ENCODE measurements at places on chromosomes 2 and 18. TPM values are rescaled to one million over a fixed set of nuclear protein-coding genes. Genes with fewer than 3 reads are reported as not detected.

GAL3ST2 gene
- not detected for total RNA-seq

MC2R gene
- not detected for total RNA-seq

TXNDC2 gene
- total RNA-seq: 1.6 TPM

CROCC2 gene
- total RNA-seq: not detected

KCNK3 gene
- total RNA-seq: 2.8 TPM

MROH2A gene
- not detected for total RNA-seq

CHRND gene
- not detected for total RNA-seq

HOXD12 gene
- total RNA-seq: 0.12 TPM

GPR45 gene
- not detected for total RNA-seq

TFCP2L1 gene
- 0.12 TPM for total RNA-seq

HOXD11 gene
- 16.9 TPM for total RNA-seq

KCNS3 gene
- total RNA-seq: 72.5 TPM

COL4A4 gene
- total RNA-seq: 0.89 TPM

ASXL3 gene
- total RNA-seq: not detected

POLE4 gene
- 11.7 TPM for total RNA-seq

CFC1 gene
- not detected for total RNA-seq

LYPD6B gene
- 28.8 TPM for total RNA-seq

IL1F10 gene
- total RNA-seq: not detected

DPYSL5 gene
- total RNA-seq: not detected

SMYD1 gene
- total RNA-seq: not detected

PRKAG3 gene
- not detected for total RNA-seq

MYL12A gene
- total RNA-seq: 944 TPM

EML4 gene
- total RNA-seq: 27.5 TPM

IL1RL2 gene
- not detected for total RNA-seq

- peak; percentile 99 for DNase-seq
Measured at GRCh38 chr2:214069254-214069653, 341.6 kb upstream of the VWC2L start.

GRCh38 chr18:49177071-49177470 is 226.3 kb upstream of the SMAD7 start:
- DNase-seq: no peak

GRCh38 chr2:163715199-163715598 is 20.6 kb downstream of the FIGN start:
- DNase-seq: no peak

GRCh38 chr2:185441486-185442005 is 297.1 kb upstream of the FSIP2 start:
- no peak for DNase-seq

- DNase-seq: no peak
Measured at GRCh38 chr2:217477583-217477982, 525.2 kb downstream of the TNS1 start.

DNA sequence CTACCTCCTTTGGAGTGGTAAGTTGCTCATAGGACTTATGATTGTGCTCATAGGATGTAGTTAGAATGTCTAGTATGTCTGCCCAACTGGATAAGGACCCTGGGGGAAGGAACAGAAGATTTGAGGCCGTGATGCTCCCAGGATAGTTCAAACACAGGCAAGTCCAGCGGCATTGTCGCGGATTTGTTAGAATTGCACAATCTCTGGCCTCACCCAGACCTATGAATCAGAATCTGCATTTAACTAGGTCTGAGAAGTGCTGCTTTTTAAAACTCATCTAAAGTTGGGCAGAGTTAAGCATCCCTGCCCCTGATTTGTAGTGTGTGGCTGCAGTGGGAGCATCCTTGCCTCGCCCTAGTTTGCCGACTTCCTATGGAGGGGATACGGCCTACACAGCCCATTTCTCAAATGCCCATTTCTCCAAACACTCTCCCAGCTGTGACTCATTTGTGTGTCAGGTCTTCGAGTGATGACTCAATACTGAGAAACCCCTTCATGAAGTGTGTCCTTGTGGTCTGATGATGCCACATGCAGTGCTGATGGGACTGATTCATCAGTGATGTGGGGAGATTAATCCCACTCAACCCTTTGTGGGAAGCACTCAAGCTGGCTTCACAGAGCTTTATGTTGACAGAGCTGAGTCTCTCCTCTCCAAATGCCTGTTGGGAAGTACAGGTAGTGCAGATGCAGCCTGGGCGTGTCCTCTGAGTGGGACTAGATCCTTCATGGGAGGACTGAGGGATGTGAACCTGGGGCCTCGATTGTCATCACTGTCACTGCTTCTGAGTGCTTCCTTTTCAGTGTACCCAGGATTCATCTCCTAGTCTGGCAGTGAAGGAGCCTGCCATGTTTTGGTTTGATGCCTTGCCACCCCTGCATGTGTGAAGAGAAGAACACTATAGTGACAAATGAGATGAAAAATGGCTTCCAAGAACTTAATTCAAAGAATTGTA is 18.7 kb downstream of the SMIM21 start:
- DNase-seq: peak; percentile 98

- DNase-seq: no peak
Measured at GRCh38 chr2:174870787-174871186, 106.5 kb upstream of the CHRNA1 start.

DNA sequence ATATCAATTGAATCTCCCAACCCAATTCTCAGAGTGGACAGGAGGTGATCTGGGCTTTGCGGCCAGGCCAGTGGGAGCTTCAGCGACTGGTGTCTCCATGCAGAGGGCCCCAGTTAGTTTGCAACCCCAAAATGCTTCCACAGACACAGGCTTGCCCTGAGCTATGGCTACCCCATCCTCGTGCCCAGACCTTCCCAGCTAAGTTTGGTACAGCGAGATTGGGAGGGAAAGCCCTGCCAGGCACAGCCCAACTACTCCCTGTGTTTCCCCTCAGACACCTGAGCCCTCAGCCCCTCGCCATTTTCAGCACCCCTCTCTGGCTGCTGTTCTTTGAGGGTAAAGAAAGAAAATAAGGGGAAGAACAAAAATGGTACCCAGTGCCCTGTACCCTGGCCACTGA is 142.9 kb downstream of the TNS1 start:
- DNase-seq: no peak

DNA sequence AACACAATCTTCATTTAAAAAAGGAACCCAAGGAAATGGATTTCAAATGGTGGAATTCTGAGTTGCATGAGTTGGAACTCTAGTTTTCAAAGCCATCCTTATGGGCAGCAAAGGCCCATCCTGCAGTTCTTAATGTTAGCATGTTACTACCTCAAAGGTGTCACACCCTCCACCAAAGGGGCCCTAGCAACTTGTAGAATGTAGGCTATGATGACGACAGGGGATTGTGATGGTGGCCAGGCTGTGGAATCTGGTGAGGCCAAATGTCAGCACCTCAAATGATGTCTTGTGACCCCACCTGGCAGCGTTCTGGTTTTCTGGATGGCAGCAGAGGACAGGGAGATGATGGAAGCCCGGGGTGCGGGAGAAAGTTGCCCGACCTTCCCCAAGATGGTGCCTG is at the start of gene TMEM247:
TSS of gene TMEM247 (plus strand) at position 301 of the 400 bp plus-strand sequence.
- DNase-seq: no peak

- DNase-seq: peak; percentile 11
Measured at GRCh38 chr2:172953970-172954852, 121.4 kb upstream of the MAP3K20 start.

GRCh38 chr2:225041207-225041850 is 939 bp downstream of the DOCK10 start:
- DNase-seq: peak; percentile 69

DNA sequence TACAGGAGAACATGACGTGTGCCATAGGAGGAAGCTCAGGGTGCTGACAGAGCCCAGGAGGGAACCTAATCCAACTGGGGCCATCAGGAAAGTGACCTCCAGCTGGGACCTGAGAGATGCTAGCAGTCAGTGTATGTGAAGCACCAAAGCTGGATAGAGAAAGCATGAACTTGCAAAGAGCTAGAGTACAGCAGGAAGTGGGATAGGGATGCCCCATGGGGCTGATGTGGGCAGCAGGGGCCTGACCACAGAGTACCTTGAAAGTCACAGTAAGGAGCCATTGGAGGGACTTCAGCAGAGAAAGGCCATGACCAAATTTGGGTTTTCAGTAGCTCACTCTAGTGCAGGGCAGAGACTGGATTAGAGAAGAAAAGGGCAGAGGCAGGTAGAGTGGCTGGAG is 91.6 kb upstream of the TTC39C start:
- DNase-seq: no peak

GRCh38 chr2:74501335-74502071 is 2.1 kb upstream of the LBX2 start:
- DNase-seq: no peak

GRCh38 chr2:88680916-88681315 is 10.6 kb upstream of the RPIA start:
- DNase-seq: no peak

GRCh38 chr2:134440336-134440909 is 186.6 kb downstream of the MGAT5 start:
- no peak for DNase-seq

DNA sequence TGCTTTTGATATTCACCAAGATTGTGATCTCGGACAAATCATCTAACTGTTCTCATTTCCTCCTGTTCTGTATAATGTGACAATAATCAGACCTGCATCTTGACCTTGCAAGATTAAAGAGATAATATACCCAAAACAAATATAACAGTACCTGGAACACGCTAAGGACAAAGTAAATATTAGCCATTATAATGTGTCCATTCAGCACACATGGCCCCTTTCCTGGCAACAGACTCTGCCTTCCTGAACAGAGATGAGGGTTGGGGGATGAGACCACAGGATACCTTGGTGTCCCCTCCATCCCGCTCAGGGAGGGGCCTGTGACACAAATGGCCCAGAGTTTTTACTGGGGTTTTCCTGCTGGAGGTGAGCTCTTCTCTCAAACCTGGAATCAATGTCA is 143.4 kb upstream of the SERPINE2 start:
- no peak for DNase-seq

DNA sequence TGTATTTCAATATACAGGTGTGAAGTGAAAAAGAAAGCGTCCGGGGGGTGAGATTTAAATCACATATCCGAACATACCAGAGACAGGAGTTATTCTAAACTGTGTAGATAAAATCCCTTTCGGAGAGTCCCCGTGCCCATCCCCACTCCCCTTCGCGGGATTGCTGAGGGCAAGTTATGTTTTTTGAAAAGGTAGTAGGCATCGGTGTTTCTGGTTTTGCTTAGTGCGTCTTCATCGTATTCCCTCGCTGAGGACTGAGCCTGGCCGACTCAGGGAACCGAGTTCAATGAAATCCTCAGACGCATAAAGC is 583.4 kb downstream of the ZEB2 start:
- peak; percentile 4 for DNase-seq

- peak; percentile 58 for DNase-seq
Measured at GRCh38 chr2:192267484-192267883, 72.8 kb upstream of the TMEFF2 start.

- peak; percentile 4 for DNase-seq
Measured at GRCh38 chr2:84424152-84424551, 34.9 kb downstream of the SUCLG1 start.

DNA sequence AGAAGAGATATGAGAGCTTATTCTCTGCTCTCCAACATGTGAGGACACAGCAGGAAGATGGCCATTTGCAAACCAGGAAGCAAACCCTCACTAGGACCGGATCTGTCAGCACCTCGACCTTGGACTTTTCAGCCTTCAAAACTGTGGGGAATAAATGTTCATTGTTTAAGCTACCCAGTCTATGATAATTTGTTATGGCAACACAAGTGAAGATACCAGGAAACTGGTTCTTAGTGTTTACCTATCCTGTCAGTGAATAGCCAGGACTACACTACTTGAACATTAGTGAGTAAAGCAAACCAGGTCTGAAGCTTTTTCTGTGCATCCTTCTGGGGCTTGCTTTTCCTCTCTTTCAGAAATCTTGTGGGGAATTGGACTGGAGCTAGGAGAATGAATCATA is 44.4 kb upstream of the BARD1 start:
- no peak for DNase-seq

- DNase-seq: no peak
Measured at GRCh38 chr2:101781326-101781725, 83.8 kb downstream of the MAP4K4 start.

GRCh38 chr2:8586457-8587051 is 95.3 kb upstream of the ID2 start:
- DNase-seq: no peak

DNA sequence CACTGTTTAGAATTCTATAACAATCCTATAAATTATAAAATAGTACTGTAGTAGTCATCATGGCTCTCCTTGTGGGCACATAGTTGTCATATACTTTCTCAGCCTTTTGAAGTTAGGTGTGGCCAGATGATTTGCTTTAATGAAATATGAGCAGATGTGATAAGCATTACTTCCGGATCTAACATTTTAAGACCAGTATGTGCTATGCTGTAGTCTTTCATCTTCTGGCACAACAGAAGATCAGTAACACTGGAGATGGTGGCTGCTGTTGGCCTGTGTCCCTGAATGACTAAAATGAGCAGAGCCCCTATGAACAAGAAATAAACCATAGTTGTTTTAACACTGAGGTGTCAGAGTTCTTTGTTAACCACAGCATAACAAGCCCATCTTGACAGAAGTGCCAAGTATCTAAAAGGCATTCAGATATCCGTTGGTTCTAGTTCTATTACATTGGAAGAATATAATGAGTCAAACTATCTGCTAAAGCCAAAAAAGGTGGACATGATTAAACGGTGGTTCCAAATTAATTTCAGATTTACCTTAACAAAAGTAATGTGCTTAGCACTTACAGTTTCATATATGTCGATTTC is 6.3 kb downstream of the MEX3C start:
- no peak for DNase-seq

GRCh38 chr2:161165266-161165665 is 5.0 kb downstream of the TANK start:
- peak; percentile 47 for DNase-seq

GRCh38 chr2:23988371-23988770 is 21.5 kb upstream of the MFSD2B start:
- peak; percentile 31 for DNase-seq

- no peak for DNase-seq
Measured at GRCh38 chr2:208359632-208359986, 47.0 kb upstream of the PTH2R start.

- peak; percentile 47 for DNase-seq
Measured at GRCh38 chr2:27021253-27022049, 11.3 kb upstream of the TMEM214 start.

- DNase-seq: no peak
Measured at GRCh38 chr2:86623043-86623493, 597 bp downstream of the RNF103 start.

DNA sequence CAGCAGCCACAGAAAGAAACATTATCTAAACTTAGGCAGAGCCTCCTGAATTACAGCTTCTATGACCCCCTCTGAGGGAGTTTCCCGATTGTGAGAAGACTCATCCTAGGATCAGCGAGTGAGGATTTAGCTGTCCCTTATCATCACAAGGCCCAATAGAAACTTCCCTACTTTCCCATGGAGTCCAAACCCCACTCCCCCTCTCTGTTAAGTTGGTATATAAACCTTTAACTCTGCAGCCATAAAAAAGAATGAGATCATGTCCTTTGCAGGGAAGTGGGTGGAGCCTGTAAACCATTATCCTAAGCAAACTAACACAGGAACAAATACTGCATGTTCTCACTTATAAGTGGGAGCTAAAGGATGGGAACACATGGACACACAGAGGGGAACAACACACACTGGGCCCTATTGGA is 78.8 kb downstream of the MYL12B start:
- peak; percentile 79 for DNase-seq

- no peak for DNase-seq
Measured at GRCh38 chr2:11691076-11691660, 21.2 kb upstream of the NTSR2 start.

GRCh38 chr2:190696792-190697398 is 48.0 kb downstream of the NAB1 start:
- DNase-seq: no peak

All from M059J (cell line).